ENCODE measurements at places on chromosomes 7 and 10. TPM values are rescaled to one million over a fixed set of nuclear protein-coding genes. Genes with fewer than 3 reads are reported as not detected.
A peak's percentile ranks its signal among the peaks of the same experiment; 100 is the strongest.

UTF1 gene
- total RNA-seq: not detected

ZNF804B gene
- not detected for total RNA-seq

SLC39A12 gene
- not detected for total RNA-seq

UPK3BL1 gene
- 119 TPM for total RNA-seq

LIPN gene
- 0.44 TPM for total RNA-seq

CCSER2 gene
- 110 TPM for total RNA-seq

OR13A1 gene
- total RNA-seq: not detected

DNA sequence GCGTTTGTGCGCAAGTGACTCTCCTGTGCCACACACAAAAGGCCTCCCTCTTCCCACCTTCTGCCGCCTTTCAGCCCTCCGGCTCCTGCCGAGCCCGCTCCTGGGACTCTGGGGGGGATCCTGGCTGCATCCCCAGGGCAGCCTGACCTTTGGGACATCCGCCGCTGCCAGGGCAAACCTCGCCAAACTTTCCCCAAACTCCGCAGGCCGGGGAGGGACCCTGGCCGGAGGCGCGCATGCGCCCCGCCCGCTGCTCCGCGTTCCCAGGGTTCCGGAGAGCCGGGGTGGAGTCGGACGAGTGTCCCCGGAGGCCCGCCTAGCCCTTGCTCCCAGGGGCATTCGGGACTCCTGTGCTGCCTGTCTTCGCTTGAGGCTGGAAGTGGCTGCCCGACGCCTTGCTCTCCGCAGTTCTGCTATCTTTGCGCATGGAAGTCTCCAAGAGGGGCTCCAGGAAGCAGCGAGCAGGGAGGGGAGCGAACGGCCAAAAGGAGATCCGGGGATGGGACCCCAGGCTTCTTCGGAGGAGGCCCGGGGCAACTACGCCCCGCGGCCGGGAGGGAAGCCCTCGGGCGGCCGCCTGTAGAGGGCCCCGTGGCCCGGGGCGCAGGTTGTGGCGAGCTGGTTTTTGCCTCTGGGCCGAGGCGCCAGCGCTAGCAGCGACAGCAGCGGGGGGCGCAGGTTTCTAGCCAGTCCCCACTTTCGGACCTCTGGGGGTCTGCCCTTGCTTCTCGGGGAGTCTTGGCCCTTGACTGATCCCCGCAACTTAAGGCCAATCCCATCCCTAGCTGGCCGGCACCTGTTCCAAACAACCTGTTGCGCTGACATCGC, 7.0 kb downstream of the PTF1A start:
- H3K36me3 ChIP-seq: no peaks in the 10 kb centered on the region
- H3K27ac ChIP-seq: no peak overlapping the region
- H3K4me3 ChIP-seq: no peak overlapping the region
- H3K4me1 ChIP-seq: no peaks in the 10 kb centered on the region
- peaks cover 41% of the 10 kb centered on the region for H3K27me3 ChIP-seq

DNA sequence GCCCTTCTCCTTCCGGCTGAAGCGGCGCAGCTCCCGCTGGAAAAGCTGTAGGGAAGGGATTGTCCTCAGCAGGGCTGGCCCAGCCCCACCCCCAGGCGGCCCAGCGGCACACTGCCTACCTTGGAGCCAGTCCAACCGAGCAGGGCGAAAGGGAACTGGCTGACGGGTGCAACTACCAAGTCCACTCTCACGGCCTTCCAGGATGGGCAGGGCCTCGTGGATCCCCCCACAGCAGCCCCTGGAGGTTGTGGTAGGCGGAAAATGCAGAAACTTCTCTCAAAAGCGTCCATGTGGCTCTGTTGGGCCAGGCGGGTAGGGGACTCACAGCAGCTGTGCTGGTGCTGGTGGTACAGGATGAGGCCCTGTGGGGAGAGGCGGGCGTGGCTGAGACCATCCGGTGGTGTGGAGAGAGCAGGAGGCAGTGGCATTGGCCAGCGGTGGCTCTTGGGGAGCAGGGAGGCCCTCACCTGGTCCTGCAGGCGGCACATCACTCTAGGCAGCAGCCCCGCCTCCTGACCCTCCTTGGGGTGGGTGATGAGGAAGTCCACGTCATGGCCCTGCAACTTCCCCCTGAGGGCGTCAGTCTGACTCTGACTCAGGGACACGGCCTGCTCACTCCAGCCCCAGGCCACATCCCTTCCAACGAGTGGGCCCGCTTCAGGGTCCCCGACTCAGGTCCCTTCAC, 8.4 kb upstream of the PGAM2 start:
- H3K36me3 ChIP-seq: peaks cover 53% of the 10 kb centered on the region
- no peak overlapping the region for H3K4me3 ChIP-seq
- no peaks in the 10 kb centered on the region for H3K4me1 ChIP-seq
- no peak for DNase-seq

DNA sequence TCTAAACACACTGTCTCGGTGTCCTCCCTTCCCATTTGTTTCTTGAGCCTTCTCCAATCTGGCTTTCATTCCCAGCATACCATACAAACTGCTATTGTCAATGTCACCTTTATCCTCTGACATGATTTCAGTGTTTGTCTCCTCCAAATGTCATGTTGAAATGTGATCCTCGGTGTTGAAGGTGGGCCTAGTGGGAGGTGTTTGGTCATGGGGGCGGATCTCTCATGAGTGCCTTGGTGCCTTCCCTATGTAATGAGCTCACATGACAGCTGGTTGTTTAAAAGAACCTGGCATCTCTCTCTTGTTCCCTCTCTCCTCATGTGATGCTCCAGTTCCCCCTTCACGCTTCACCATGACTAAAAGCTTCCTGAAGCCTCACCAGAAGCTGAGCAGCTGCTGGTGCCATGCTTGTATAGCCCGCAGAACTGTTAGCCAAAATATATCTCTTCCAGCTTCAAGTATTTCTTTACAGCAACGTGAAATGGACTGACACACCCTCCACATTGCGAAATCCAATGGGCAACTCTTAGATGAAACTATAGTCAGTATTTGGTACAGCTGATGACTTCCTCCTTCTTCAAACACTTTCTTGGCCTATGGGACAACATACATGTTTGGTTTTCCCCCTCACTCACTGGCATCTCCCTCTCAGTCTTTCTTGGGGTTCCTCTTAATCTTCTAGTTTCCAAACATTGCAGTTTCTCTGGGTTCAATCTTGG, 27.8 kb downstream of the RNLS start:
- H3K36me3 ChIP-seq: no peaks in the 10 kb centered on the region
- no peaks in the 10 kb centered on the region for H3K4me1 ChIP-seq
- H3K27me3 ChIP-seq: no peaks in the 10 kb centered on the region
- no peak overlapping the region for H3K4me3 ChIP-seq

DNA sequence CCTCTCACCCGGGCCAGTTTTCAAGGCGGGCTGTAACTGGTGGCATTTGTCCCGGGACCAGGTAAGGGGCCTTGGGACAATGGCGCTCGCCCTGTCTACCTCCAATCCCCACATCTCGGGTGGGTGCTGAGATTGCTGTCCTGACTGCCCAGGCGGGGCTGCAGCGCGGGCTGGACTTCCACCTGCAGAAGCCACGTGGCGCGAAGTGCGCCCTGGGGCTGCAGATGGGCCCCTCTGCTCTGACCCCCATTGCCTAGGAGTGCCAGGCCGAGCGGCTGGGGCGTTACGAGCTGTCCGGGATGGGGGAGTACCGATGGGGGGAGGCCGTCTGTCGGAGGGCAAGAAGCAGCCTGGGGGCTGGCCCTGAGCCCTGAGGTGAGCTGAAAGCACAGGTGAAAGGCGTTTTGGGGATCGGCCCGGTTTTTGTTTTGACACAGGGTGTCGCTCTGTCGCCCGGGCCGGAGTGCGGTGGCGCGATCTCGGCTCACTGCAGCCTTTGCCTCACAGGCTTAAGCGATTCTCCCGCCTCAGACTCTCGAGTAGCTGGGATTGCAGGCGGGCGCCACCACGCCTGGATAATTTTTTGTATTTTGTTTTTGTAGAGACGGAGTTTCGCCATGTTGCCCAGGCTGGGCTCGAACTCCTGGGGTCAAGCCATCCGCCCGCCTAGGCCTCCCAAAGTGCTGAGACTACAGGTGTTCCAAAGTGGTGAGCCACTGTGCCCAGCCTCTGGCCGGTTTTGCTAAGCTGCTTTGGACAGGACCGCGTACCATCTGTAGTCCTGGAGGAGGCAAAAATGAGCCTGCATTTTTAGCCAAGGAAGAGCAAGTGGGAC, at the start of gene SFXN2:
TSS of gene SFXN2 (plus strand) at position 16 of the 835 bp plus-strand sequence. CDS start 12,001 bp downstream, outside the sequence.
- peak within 1 kb of the TSS; percentile 83 for H3K4me3 ChIP-seq
- peaks cover 20% of the 10 kb centered on the region for H3K4me1 ChIP-seq
- DNase-seq: peak; percentile 69
- peaks cover 4% of the 10 kb centered on the region for H3K36me3 ChIP-seq

DNA sequence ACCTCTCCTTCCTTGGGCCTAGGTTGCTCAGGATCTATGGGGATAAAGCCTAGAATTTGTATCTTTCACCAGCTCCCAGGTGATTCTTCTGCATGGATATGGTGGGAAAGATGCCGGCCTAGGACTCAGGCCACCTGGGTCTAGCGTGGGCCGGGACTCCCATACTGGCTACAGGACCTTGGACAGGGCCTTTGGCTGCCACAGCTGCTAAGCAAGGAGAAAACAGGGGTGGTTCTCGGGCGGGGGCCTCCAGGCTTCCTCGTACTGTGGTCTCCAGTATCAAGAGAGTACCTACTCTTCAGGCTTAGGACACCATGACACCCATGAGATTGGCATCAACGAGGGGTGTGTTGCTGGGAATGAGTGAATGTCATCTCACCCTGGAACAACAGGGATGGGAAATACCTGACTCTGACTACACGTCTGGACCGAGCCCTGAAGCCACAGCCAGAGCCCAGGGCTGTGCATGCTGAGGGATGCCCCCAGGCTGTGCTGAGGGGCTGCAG, 120.3 kb upstream of the ADAM12 start:
- DNase-seq: no peak
- H3K4me1 ChIP-seq: no peaks in the 10 kb centered on the region
- H3K4me3 ChIP-seq: no peak overlapping the region
- H3K36me3 ChIP-seq: no peaks in the 10 kb centered on the region
- H3K27me3 ChIP-seq: no peaks in the 10 kb centered on the region
- no peak overlapping the region for H3K27ac ChIP-seq

GRCh38 chr7:46383605-46384004, 462.5 kb upstream of the IGFBP3 start:
- no peak for DNase-seq
- H3K4me1 ChIP-seq: no peaks in the 10 kb centered on the region
- H3K27ac ChIP-seq: no peak overlapping the region

DNA sequence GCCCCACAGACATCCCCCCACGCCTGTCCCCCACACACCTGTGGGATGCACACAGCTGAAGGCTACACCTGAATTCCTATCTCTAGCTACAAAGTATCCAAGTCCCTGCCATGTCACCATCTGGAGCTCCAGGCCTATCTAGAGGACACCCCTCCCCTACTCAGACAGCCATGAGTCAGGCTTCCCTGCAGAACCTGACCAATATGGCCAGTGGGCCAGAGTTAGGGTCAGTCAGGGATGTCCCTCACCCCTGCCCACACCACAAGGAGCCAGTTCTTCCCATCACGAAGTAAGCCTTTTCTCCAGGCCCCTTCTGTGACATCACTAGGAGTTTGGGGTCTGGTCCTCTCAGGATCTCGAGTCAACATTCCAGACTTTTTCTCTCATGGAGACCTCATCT, 10.6 kb upstream of the SLC18A3 start:
- no peak overlapping the region for H3K27ac ChIP-seq
- no peak for DNase-seq
- no peaks in the 10 kb centered on the region for H3K4me1 ChIP-seq
- no peaks in the 10 kb centered on the region for H3K36me3 ChIP-seq

GRCh38 chr7:70669854-70670253, 462.1 kb upstream of the GALNT17 start:
- no peaks in the 10 kb centered on the region for H3K4me1 ChIP-seq
- no peak for DNase-seq
- no peak overlapping the region for H3K27ac ChIP-seq
- no peaks in the 10 kb centered on the region for H3K36me3 ChIP-seq
- no peaks in the 10 kb centered on the region for H3K27me3 ChIP-seq

- peak within 1 kb of the TSS; percentile 65 for H3K4me3 ChIP-seq
- H3K36me3 ChIP-seq: no peaks in the 10 kb centered on the region
These were observed at the start of gene SH3PXD2A for GRCh38 chr10:103855424-103855823. Gene SH3PXD2A (minus strand): TSS chr10:103855576. CDS start chr10:103855266, 310 bp downstream.

DNA sequence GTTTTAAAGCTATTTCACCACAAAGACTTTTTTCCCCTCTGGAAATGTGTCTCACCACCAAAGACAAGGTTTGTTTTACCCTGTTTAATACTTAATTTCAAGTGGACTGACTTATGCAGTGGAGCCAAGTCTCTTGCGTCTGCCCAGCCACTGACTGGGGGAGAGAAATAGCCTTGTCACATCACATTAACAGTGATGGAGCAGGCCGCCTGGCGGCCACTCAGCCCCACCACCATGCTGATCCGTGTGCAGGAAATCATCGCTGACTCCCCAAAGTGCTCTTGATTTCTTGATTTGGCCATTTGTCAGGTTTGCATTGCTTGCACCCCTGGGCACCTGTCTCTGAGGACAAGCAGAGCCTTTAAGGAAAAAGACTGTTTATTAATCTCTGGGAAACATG, 334.1 kb downstream of the GLRX3 start:
- no peak overlapping the region for H3K4me3 ChIP-seq
- no peaks in the 10 kb centered on the region for H3K4me1 ChIP-seq
- H3K27ac ChIP-seq: no peak overlapping the region
- no peaks in the 10 kb centered on the region for H3K27me3 ChIP-seq

- H3K4me3 ChIP-seq: no peak overlapping the region
- H3K27me3 ChIP-seq: no peaks in the 10 kb centered on the region
- H3K36me3 ChIP-seq: no peaks in the 10 kb centered on the region
These were observed 447.0 kb downstream of the GRID1 start for GRCh38 chr10:85919491-85920021.

GRCh38 chr10:99357691-99358090, 28.5 kb downstream of the CNNM1 start:
- no peak overlapping the region for H3K27ac ChIP-seq
- DNase-seq: no peak
- no peaks in the 10 kb centered on the region for H3K36me3 ChIP-seq
- peaks cover 4% of the 10 kb centered on the region for H3K27me3 ChIP-seq
- H3K4me1 ChIP-seq: no peaks in the 10 kb centered on the region

DNA sequence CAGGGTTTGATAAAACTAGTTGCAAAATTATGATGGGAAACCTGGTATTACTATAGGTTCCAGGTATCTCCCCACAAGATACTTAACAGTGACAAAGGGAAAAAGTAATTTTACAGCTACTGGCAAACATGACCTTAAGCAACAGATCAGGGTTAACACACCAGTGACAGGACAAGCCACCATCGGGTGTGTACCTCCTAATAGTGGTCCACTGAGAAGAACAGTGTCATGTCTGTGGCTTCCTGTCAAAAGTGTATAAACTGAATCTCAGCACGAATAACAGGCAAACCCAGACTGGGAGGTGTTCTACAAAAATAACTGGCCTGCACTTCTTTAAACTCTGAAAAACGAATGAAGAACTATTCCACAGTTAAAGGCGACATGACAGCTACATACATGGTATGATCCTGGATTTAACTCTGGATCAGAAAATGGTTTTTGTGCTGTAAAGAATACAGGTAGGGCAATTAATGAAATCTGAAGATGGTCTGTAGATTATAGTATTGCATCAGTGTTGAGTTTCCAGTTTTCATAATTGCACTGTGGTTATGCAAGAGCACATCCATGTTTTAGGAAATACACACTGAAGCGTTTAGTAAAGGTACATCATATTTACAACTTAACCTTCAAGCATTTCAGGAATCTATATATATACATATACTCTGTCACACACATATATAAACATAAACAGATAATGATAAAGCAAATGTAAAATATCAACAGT, 32.0 kb upstream of the ARMS2 start:
- H3K27me3 ChIP-seq: no peaks in the 10 kb centered on the region
- peaks cover 2% of the 10 kb centered on the region for H3K36me3 ChIP-seq
- H3K4me1 ChIP-seq: peaks cover 90% of the 10 kb centered on the region
- peak; percentile 42 for DNase-seq
- H3K4me3 ChIP-seq: peak overlapping the region; percentile 77

Data from CD4-positive, CD25-positive, alpha-beta regulatory T cell (primary cell).